ENCODE measurements at places on chromosomes 3 and 15. TPM values are rescaled to one million over a fixed set of nuclear protein-coding genes. Genes with fewer than 3 reads are reported as not detected.

- DNase-seq: no peak
These were observed 251.1 kb downstream of the TJP1 start for GRCh38 chr15:29570948-29571791.

Gene HTR3E
- not detected for polyA plus RNA-seq

- DNase-seq: no peak
These were observed 4.7 kb upstream of the LRTM1 start for GRCh38 chr3:54932606-54933005.

GRCh38 chr3:89690646-89691045, 583.2 kb downstream of the EPHA3 start:
- no peak for DNase-seq

DNA sequence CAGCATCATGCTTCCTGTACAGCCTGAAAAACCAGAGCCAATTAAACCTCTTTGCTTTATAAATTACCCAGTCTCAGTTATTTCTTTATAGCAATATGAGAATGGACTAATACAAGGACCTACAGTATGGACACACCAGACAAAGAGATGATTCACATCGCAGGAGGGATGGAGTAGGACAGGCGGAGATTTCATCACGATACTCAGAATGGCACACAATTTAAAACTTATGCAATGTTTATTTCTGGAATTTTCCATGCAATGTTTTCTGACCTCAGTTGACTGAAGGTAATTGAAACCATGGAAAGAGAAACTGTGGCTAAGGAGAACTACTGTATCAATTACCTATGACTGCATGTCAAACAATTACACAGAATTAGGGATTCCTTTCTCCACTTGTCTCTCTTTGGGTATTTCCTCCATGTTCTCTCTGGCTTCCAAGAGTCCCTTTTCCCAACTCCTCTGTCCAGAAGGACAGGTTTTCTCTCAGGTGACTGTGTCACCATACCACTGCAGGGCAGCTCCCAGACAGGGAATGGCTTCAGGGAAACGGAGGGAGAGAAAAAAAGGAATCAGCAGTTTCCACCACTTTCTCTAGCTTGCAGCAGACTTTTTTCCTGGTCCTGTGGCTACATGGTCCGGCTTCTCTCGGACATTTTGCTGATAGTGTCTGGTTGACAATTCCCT, 3.0 kb upstream of the ANO10 start:
- no peak for DNase-seq

- DNase-seq: no peak
These were observed 803.3 kb downstream of the DIPK2A start for GRCh38 chr3:144774897-144775296.

Gene IDH3A
- polyA plus RNA-seq: 125 TPM

Gene TMIE
- 1.2 TPM for polyA plus RNA-seq

DNA sequence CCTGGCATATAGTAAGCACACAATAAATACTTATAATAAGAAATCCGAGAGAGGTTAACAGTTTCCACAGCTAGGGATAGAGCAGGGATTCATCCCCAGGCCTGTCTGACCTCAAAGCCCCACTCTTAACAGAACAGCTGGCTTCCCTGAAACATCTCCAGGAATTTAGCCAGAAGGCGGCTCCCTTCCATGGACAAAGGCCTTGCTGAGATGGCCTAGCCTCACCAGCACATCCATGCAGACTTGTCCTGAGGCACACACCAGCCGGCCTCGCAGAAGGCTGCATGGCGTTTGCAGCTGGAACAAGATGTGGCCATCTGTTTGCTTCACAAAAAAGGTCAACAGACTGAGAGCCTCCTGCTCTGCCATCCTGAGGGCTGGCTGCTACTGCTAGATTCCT, 245.4 kb downstream of the SLCO3A1 start:
- peak; percentile 37 for DNase-seq

Gene ACP3
- polyA plus RNA-seq: 0.59 TPM

DNA sequence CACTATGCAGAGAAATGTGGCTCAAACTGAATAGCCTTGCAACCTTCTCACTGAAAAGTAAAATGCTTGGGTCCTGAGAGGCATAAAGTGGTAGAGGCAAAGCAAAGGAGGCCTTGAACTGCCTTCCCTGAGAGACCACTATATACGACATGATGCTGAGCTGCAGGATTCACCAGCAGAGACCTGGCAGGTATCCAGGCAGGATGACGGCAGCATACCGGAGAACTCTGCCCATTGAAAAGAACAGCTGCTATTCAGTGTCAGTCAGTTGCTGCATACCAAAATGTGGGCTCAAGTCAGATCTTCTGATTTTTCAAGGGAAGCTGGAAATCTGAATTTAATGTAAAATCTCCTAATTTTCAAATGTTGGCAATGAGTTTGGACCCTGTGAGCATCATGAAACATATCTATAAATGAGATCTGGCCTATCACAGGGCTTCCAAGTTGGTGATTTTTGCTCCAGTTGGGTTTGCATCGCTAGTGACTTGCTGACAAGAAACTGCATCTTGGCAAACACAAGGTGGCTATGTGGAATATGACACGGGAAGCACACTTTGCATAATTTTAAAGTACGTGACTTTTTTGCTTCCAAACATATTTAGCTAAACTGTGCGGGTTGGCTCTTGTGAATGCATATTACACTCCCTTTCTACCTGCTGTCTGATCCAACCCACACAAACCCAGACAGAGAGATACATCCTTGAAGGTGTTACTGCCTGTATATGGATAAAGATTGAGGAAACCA, 529.0 kb downstream of the AGBL1 start:
- peak; percentile 7 for DNase-seq

GRCh38 chr3:182682263-182683241, 110.8 kb upstream of the ATP11B start:
- peak; percentile 15 for DNase-seq

GRCh38 chr15:40091861-40092255, 16.8 kb downstream of the BMF start:
- DNase-seq: no peak

DNA sequence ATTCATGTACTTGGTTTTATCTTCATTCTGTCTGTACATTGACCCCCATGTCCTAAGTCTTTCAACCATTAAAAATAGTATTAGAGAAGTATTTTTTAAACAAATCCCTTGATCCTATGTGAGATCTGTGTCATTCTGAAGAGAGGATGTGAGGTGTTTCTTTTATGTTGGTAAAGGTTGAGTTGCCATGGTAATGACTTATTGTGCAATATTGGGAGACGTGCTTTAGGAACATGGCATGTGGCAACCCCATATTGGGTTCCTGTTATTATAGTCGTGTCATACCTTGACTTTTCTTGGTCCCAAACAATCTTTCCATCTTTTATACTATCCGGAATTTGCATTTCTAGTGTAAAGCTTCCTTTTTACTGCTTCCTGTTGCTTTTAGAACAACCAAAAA, 203.1 kb downstream of the KCNAB1 start:
- no peak for DNase-seq

- no peak for DNase-seq
These were observed 521.3 kb downstream of the TUSC7 start for GRCh38 chr3:117230924-117231323.

DNA sequence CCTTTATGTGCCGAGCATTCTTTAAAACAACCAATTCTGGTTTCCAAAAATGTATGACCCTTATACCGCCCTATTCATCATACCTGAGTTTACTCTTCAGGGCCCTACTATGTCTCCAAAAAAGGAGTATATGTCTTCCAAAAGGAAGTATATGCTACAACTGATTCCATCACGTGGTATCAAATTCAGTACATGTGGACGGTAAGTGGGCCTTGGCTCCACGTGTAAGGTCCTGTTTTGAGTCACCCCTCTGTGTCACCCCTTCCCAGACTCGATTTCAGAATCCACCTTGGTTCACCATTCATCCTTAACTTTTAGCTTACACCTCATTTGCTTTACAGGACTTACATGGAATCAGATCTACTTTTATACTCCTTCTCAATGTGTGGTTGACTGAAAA, 37.8 kb downstream of the ABHD2 start:
- no peak for DNase-seq

Gene CSTA
- polyA plus RNA-seq: 2.5 TPM

Gene PLXNA1
- polyA plus RNA-seq: 14.3 TPM

Gene SPINK8
- not detected for polyA plus RNA-seq

- no peak for DNase-seq
These were observed 288.9 kb upstream of the DPH6 start for GRCh38 chr15:35834866-35835265.

GRCh38 chr3:187746059-187746441, 782 bp upstream of the BCL6 start:
- DNase-seq: no peak

Gene CEMIP
- polyA plus RNA-seq: 0.01 TPM

- DNase-seq: no peak
These were observed 59.0 kb upstream of the PPARG start for GRCh38 chr3:12229896-12230295.

DNA sequence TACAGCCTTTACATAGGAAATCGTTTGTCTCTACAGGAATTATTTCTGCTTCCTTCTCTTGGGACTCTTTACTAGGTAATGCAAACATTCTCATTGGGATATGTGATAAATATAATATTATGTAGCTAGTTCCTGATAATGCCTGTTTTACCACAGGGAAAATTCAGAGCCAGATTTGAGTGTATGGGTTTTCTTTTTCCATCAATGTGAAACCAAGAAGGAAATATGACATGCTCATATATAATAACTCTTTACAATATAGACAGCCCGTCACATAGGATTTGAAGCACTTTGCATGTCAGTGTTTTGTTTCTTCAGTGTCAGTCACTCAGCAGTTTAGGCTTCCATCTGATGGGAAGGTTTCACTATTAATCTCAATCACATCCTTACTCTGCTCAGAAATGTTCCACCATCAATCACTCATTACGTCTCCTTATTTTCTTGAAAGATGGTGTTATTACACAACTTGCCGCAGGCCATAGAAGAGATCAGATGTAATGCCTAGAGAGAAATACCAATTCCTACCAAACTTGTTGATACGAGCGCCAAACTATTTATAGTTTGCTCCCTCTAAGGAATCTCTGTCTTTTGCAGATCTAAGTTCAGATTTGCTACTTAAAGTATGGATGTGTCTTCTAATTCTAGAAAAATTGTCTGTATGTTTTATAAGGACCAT, 314.8 kb downstream of the DIPK2A start:
- DNase-seq: no peak

Gene SHC4
- polyA plus RNA-seq: 1.2 TPM

DNA sequence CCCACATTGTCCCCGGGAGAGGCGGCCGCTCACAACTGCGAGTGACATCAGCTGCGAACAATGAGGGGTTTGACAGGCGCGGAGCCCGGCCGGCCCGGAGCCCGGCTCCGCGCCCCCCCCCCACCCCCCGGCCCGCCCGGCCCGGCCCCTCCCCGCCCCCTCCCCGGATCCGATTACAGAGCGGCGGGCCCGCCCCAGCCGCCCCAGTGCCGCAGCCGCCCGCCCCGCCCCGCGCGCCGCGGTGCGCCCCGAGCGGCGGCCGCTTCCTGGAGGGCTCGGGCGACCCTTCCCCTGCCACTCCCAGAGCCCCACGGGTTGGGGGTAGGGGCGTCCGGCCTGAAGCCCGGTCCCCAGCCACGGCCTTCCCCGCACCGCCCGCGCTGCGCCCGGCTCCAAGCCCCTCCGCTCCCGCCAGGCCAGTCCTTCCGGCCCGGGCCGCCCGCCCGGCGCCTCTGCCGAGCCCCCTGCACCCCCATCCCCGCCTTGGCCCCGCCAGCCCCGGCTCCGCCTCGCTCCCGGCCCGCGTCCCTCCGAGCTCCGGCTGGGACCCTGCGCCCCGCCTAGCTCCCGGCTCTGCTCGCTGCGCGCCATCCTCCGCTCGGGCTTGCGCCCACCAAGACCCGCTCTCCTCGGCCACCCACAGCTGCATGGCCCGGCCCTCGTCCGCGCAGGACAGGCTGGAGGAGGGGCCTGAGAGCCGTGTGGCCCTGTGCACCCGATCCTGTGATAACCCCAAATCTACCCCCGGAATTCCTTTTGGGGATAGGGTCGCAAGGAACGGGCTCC, at the start of gene PCBP4:
TSS of gene PCBP4 (minus strand) at position 71 of the 786 bp plus-strand sequence. CDS start 6,214 bp downstream, outside the sequence.
- DNase-seq: peak; percentile 80

Gene SAMD7
- not detected for polyA plus RNA-seq

DNA sequence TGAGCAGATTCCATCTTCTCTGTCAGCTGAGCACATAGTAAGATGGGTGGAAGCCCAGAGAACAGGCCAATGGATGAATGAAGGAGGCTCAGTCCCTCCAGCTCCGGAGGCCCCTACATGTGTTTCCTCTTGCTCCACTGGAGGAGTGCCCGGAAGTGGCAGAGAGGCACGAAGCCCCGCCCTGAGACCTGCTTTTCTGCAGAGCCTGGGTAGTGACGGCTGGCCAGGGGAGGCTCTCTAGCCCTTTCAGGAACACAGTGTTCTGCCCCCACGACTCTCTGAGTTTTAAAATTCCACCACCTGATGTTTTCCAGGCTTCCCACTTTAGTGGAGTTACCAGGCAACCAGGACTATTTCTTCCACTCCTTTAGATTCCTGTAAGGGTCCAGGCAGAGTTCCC, 149.4 kb upstream of the SLC6A11 start:
- peak; percentile 19 for DNase-seq

All from heart right ventricle (tissue), 16 donors.